ENCODE measurements at places on chromosomes 5 and 9.

DNA sequence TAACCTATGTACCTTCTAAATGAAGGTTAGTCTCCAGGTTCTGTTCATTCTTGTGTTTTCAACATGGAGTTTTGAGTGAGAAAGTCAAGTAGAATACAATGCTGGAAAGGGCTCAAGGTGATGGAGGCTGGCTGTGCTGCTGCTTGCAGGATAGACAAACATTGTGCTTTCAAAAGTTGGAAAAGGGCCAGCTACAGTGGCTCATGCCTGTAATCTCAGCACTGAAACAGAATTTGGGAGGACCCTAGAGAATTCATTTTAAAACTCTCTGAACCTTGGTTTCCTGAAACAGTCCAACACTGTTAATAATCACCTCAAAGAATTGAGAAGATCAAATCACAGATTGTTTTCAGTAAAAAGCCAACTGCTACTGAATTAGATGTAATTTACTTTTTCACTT lies 15.4 kb upstream of the IARS1 start:
- no peak for DNase-seq

DNA sequence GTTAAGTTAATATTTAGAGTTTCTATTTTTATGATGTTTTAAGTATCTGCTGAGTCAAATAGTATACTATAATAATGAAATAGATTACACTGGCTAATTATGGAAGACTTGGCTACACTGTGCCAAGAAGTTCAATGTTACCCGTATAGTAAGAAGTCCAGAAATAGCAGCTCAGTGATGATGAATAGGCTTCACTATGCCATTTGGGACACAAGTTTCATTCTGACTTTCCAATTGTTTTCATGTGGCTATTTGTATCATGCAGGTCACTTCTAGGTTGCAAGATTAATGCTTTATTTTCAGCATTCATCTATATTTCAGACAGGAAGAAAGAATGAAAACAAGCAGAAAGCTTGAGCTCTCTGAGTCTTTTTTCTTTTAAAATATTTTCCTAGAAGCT lies 194.5 kb upstream of the RIOK2 start:
- no peak for DNase-seq

DNA sequence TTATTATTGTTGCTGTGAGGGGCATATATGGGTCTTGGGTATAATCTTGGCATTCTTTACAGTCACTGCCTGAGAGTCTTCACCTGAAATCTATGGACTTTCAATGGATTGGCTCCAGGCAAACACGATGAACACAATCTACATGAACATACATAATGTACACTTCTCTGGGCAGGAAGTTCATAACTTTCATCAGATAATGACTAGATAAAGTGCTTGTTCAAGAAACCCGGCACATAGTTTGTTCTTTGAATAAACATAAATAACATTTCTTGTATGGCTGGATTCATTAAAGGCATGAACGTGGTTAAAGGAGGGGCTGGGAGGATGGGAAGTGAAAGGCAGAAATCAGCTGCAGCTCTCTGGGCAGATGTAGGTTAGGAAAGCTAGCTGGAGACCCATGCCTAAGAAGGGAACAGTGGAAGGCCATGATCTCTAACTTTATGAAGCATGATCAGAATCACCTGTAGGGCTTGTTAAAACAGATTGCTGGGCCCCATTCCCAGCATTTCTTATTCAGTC lies 306.9 kb upstream of the EFNA5 start:
- no peak for DNase-seq

DNA sequence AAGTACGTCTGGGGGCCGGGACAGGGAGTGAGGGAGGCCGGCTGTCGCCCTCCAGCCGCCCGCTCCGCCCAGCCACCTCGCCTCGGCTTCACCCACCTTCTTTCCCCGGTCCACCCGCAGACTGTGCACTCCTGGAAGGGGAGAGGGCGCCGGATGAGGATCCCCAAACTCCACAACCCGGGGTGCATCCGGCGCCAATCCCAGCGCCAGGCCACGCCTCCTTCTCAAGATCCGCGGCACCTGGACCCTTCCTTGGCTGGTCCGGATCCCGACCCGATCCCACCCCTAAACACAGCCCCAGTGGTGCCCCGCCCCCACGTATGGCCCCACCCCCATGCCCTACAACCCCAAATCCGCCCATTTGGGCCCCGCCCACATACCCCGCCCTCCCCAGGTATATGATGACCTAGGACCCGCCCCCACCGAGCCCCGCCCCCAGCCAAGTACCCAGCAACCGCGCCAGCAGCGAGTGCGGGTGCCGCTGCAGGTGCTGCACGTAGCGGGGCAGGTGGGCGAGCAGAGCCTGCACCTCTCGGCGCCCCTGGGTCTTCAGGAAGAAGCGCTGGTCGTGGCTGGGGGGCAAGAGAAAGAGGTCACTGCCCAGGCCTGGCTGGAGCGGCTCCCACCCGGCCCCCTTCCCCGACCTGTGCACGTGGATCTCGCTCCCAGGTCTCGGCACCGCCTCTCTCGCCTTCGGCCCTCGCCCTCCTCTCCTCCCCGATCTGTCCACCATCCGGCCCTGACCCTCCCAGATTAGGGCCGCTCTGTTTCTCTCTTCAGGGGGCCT lies 3.2 kb downstream of the PIP5KL1 start:
- no peak for DNase-seq

DNA sequence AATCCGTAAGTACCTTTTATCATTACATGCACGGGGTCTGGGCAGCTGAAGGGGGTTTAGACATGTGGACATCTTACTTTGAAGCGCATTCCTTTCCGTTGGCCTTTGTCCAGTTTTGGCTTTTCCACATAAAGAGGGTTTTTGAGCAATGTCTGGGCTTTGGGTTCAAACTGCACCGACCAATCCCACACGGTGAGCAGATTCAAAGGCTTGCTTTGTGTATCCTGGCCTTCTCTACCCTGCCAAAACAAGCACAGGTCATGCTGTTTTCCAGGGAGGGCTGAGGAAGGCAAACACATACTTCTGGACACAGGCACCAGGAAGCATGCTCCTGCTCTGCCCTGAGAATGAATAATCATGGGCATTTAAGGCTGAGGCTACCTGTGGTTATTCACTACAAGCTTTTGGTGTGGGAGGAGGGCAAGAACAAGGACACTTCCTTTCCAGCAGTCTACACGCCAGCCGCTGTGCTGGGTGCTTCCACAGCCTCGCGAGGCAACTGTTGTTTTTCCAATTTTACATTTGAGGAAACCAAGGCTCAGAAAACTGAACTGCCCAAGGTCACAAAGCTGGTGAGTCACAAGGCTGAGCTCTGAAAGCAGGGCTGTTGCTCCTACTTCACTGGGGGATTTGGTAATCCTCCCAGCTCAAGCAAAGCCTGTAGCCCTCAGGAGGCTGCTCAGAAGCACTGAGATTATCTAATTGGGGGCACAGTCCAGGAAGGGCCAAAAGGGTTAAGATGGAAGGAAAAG lies 59.8 kb upstream of the GOLPH3 start:
- DNase-seq, result no peak

DNA sequence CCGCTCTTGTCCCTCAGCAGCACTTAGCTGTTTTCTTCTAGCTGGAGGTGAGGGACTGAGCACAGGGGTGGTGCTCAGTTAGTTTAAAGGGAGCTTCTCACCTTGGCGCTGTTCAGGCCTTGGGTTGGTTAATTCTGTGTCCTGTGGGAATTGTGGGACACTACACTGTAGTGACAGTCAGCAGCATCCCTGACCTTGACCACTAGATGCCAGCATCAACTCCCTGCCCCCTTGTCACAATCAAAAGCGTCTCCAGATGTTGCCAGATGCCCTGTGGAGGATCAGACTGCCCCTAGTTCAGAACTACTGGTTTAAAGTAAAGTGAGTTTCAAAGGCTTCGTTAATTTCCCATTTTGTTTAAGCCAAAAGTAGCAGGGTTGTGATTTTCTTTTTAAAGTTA lies 65.5 kb upstream of the DMRT3 start:
- no peak for DNase-seq
